ENCODE measurements at places on chromosomes 4 and X.

DNA sequence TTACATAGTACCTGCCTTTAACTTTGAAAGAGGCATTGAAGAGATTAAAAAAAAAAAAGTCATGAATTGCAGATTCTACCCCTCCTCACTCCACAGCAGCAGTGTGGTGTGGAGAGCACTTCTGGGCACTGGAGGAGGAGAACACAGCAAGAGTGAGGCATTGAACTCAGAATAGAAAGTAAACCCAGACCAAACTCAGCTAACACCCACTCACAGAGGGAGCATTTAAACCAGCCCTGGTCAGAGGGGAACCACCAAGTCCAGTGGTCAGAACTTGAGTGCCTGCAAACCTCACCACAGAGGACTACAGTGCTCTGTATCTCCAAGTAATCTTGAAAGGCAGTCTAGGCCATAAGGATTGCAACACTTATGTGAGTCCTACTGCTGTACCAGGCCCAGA is 15.6 kb upstream of the UGT2A1 start:
- DNase-seq: no peak

DNA sequence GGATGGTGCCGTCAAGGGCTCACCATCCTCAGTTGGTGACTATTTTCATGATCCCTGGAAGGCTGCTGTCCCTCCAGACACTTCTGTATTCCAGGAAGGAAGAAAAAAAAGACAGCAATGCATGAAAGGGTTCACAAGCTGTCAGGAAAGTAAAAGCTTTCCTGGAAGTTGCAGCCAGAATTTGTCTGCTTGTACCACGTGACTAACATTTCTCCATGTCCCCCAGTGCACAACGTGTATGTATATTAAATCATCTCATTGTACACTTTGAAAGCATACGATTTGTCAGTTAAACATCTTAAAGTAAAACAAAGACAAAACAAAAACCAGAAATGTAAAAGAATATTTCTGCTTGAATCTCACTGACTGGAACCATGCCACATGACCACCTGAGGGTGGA is 127.4 kb upstream of the CLNK start:
- DNase-seq: no peak

DNA sequence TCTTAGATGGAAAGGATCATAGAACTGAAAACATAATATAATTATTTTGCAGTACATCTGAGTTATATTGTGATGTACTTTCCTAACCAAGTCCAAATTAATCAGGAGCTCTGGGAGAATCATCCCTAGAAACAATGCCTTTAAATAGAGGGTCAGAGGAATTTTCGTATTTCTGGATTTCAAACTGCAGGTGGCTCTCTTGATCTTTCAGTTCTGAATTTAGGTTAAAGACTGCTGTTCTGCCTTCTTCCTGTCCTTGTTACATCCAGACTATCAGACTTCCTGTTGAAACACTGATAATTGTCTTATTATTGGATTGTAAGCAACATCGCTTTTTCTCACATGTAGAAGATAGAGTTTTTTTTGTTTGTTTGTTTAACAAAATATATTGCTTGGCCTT is 142.7 kb downstream of the RPA4 start:
- DNase-seq: no peak

DNA sequence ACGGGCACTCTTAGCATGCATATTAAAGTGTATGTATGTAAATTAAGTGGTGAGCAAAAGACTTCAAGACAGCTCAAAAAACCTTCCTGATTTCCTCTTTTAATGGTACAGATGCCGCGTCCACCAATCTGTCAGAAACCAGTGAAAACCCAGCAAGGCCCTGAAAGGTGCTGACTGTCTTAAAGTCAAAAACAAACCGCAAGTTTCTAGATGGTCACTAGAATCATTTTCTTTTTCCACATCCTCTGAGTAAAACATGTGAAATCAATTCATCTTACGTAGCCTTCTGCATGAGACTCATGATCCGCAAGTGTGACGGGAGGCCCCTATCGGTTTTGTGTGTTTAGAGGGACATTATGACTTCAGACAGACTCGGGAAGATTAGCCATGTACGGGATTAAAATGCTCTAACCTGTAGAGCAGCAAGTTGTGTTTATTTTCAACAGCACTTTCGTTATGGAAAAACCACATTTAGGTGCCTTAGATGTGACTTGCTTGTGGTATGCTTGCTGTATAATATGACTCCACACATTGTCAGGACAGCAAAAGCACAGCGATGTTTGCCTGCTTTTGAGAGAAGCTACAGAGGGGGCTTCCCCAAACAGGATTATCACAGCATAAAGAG is 88.2 kb upstream of the STS start:
- no peak for DNase-seq

GRCh38 chr4:67327245-67328017 is 217.9 kb downstream of the CENPC start:
- DNase-seq: peak; percentile 2
